ENCODE measurements at places on chromosomes 11 and 22.

- DNase-seq, result no peak
- H3K4me3 ChIP-seq, result no peak overlapping the region
- peaks cover 3% of the 10 kb centered on the region for H3K36me3 ChIP-seq
- peaks cover 20% of the 10 kb centered on the region for H3K4me1 ChIP-seq
Observed at GRCh38 chr11:61173456-61173855, 12.2 kb upstream of the VPS37C start.

DNA sequence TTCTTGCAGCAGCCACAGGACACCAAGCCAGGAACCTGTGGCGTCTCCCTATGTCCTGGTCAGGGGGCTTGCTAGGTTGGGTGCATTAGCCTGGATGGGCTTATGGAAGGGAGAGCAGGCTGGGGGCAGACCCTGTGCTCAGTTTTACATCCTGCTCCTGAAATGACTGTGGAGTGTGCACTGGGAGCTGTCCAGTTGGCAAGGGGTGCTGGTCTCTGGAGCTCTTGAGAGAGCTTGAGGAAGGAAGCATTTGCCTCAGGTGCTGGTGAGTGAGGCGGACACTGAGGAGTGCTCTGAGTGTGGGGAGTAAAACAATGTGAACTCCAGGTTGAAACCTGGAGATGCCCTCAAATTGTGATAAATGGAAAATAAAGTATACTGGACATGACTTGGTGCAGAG, 3.4 kb downstream of the SCGB1D4 start:
- peaks cover 30% of the 10 kb centered on the region for H3K27me3 ChIP-seq
- no peak overlapping the region for H3K27ac ChIP-seq
- H3K4me1 ChIP-seq, result no peaks in the 10 kb centered on the region
- no peak overlapping the region for H3K4me3 ChIP-seq
- H3K36me3 ChIP-seq, result no peaks in the 10 kb centered on the region

DNA sequence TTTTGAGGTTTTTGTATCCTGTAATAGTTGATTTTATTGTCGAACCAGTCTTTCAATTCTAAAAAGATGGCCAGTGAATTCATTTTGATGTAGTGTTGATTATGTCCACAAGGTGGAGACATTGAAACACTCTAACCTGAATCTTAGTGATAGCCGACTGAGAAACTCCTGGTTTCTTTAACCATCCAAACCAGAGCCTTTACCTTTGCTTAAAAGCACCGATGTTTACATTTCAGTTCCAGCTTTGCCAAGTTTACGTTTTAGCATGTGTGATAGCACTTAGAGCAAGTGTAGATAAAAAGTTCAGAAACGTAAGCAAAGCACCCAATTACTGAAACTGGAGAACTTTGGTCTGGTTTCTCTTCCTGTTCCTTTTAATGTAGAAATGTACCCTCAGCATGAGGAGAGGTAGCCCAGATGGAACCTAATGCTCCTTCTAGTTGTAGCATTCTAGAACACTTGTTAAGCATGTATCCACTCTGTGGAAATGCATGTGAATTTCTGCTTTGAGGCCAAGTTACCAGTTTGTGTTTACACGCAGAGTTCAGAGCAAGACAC, 208.6 kb downstream of the DBX1 start:
- peak overlapping the region; percentile 32 for H3K4me3 ChIP-seq
- no peaks in the 10 kb centered on the region for H3K36me3 ChIP-seq
- H3K27ac ChIP-seq, result no peak overlapping the region
- peaks cover 15% of the 10 kb centered on the region for H3K27me3 ChIP-seq
- DNase-seq, result no peak

DNA sequence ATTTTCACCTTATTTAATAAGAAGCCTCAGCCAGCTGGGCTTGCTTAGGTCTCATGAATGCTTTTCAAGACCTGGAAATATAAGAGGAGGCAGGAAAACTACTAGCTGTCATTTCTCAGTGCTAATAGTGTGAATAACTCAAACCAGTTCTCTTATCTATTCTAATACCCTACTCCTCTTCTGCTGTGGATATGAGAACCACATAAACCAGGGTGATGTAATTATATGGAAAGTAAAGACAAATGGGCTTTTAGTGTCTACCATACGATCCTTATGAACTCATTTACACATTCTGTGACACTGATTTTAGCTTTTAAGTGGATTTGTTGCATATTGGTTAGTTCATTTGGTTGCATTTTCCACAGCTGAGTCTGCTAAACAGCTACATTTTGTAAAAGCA, 8.6 kb downstream of the PDGFD start:
- H3K36me3 ChIP-seq, result no peaks in the 10 kb centered on the region
- no peaks in the 10 kb centered on the region for H3K27me3 ChIP-seq
- H3K4me1 ChIP-seq, result no peaks in the 10 kb centered on the region
- DNase-seq, result no peak

- H3K36me3 ChIP-seq, result peaks cover 2% of the 10 kb centered on the region
- DNase-seq, result peak; percentile 68
- H3K4me3 ChIP-seq, result no peak overlapping the region
- H3K27ac ChIP-seq, result no peak overlapping the region
- H3K27me3 ChIP-seq, result peaks cover 85% of the 10 kb centered on the region
Observed at GRCh38 chr11:10298342-10298741, 4.3 kb upstream of the SBF2 start.

- H3K36me3 ChIP-seq, result no peaks in the 10 kb centered on the region
- no peak overlapping the region for H3K4me3 ChIP-seq
- peaks cover 50% of the 10 kb centered on the region for H3K27me3 ChIP-seq
- no peak for DNase-seq
- no peak overlapping the region for H3K27ac ChIP-seq
Observed at GRCh38 chr22:43857367-43857766, 4.9 kb downstream of the SULT4A1 start.

DNA sequence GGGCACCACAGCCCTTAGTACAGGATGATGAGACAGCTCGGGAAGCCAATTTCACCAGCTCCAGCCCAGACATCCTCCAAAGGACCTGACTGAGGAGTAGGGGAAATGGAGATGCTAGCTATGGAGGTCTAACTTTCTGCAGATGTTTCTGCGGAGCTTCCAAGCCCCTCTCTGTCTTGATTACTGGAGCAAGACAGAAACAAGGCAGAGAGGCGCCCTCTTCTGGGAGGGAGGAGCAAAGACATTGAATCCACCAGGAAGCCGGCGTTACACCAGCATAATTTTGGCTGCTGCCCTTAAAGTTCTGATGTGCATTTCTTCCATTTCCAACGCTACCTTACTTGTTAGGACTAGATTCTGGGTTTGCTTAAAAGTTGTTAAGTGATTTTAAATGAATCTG, 107.3 kb upstream of the HSD17B12 start:
- peaks cover 73% of the 10 kb centered on the region for H3K27me3 ChIP-seq
- H3K4me1 ChIP-seq, result peaks cover 17% of the 10 kb centered on the region
- peaks cover 1% of the 10 kb centered on the region for H3K36me3 ChIP-seq

DNA sequence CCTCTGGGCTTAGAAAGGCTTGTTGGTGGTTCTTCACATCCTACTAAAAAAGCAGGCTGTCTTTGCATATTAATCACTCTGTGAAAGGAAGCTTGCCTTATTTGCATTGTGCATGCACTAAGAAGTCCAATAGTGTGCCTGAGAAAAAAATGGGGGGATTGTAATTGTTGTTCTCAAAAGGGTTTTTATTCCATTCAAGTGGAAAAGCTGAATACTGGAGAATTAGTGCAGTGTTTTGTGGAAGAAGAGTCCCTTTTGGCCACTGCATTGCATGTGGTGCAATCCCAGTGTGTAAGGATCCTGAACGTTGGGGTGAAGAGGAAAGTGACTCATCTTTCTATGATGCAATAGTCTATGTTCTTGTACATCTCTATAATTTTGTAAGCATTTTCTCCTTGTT, 16.5 kb downstream of the NCAM1 start:
- no peak overlapping the region for H3K27ac ChIP-seq
- no peak overlapping the region for H3K4me3 ChIP-seq
- DNase-seq, result no peak

All from activated naive CD4-positive, alpha-beta T cell treated with anti-CD3 and anti-CD28 coated beads, Interleukin-2, amount 10 ng/mL, durations not matched to agents 7 days and 5 days (primary cell).